ENCODE measurements at places on chromosomes 3 and 15.

DNA sequence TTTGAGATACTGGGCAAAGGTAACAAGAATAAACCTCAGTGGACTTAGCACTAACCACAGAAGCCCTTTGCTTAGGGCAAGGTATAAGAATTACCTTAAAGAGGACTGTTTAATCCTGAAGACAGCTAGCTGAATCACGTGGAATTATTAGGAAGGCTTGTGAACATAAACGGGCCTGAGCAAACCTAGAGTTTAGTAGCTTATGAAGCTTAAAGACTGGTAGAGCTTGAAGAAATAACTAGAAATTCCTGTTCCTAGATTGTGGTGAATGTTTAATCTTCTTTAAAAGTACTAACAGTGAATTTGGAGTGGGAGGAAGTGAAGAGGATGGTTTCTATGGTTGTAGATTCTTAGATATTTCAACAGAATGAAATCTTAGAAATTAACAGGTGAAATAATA is 428.9 kb upstream of the THRB start:
- DNase-seq: no peak

DNA sequence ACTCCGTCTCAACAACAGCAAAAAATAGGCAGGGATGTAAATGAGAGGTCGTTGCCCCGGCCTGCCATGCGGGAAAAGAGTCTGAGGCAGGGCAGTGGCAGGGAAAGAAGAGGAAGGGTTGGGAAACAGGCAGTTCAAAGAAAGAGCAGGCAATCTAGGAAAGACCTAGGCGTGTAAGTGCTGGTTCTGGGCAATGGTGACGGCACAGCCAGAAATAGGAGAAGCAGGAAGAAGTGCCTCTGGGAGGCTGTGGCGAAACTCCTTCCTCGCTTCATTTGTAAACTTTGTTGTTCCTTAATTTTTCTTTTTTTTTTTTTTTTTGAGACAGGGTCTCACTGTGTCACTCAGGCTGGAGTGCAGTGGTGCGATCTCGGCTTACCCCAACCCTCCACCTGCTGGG is 4.3 kb downstream of the SLC51A start:
- DNase-seq: no peak

DNA sequence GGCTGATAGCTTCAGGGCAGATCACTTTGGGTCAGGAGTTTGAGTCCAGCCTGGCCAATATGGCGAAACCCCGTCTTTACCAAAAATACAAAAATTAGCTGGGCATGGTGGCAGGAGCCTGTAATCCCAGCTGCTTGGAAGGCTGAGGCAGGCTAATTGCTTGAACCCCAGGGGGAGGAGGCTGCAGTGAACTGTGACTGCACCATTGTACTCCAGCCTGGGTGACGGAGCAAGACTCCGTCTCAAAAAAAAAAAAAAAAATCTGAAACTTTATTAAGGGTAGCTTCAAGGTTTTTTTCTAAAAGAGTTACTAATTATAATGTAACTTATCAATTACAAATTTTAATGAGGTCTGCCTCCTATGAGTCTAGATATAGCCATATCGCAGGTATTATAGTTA is 5.1 kb downstream of the NECTIN3 start:
- no peak for DNase-seq

DNA sequence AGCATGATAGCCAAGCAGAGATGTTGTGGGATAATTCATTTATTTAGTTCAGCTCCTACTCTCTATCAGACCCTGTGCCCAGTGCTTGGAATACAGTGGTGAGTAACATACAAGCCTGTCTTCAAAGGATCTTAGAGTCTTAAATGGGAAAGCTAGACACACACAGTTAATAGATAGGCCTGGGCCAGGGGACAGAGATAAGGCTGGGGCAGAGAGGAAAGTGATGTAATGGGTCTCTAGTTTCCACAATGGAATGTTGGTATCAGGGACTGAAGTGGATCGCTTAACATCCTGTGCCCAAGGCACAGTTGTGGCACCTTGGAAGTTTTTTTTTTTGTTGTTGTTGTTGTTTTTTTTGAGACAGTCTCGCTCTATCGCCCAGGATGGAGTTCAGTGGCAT is 79.9 kb upstream of the POLG start:
- no peak for DNase-seq

- no peak for DNase-seq
These were observed 112.5 kb upstream of the BNIP2 start for GRCh38 chr15:59801649-59802048.

Data from cerebellar nuclear complex (tissue), 1 donor.